ENCODE measurements at places on chromosomes 1 and 21.

- H3K36me3 ChIP-seq: no peaks in the 10 kb centered on the region
- H3K4me1 ChIP-seq: no peaks in the 10 kb centered on the region
- no peak for DNase-seq
These were observed 29.5 kb upstream of the TGFB2 start for GRCh38 chr1:218315638-218316037.

GRCh38 chr1:35499652-35500176 is 57.5 kb downstream of the KIAA0319L start:
- DNase-seq: no peak
- H3K27me3 ChIP-seq: no peaks in the 10 kb centered on the region
- no peak overlapping the region for H3K27ac ChIP-seq

GRCh38 chr1:116325922-116326321 is 47.1 kb upstream of the ATP1A1 start:
- DNase-seq: no peak
- no peak overlapping the region for H3K27ac ChIP-seq
- H3K27me3 ChIP-seq: no peaks in the 10 kb centered on the region

- H3K4me1 ChIP-seq: no peaks in the 10 kb centered on the region
- no peak overlapping the region for H3K4me3 ChIP-seq
- H3K27ac ChIP-seq: no peak overlapping the region
- no peak for DNase-seq
- no peaks in the 10 kb centered on the region for H3K27me3 ChIP-seq
These were observed 303.2 kb downstream of the RWDD3 start for GRCh38 chr1:95537176-95537575.

DNA sequence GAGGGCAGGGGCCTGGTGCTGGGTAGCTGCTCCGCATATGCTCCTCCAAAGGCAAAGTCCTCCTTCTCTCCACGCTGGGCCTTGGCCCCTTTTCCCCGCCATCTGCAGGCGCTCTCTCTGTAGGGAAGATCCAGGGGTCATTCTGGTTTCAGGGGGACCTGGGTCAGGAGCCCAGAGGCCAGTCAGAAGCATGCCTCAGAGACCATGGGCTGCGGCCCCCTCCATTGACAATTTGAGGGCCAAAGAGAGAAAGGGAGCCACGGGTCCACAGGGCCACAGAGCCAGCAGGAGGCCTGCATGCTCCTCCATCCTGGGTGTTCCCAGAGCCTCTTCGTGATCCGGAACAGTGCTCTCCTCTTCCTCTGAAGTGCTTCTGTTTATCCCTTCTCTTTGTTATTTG is 2.1 kb upstream of the CLDN19 start:
- H3K27me3 ChIP-seq: no peaks in the 10 kb centered on the region
- no peak overlapping the region for H3K4me3 ChIP-seq
- H3K27ac ChIP-seq: no peak overlapping the region
- H3K4me1 ChIP-seq: no peaks in the 10 kb centered on the region

DNA sequence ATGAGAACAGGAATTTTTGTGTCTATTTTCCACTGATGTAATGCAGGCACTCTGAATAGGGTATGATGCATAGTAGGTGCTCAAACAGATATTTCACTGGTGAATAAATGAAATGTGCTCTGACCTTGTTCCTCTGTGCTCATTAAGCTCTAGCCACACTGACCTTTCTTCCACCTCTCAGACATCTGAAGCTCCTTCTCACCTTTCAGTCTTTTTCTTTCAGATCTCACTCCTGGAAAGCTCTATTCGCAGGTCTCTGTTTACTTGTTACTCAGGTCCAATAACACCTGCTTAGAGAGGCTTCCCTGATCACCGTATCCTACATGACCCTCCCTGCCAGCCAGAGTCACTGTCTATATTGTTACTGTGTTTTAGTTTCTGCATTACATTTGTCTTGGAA is 59.2 kb upstream of the IVNS1ABP start:
- H3K4me1 ChIP-seq: no peaks in the 10 kb centered on the region
- DNase-seq: no peak
- no peak overlapping the region for H3K27ac ChIP-seq
- no peak overlapping the region for H3K4me3 ChIP-seq
- H3K27me3 ChIP-seq: no peaks in the 10 kb centered on the region
- no peaks in the 10 kb centered on the region for H3K36me3 ChIP-seq

All from ascending aorta (tissue), 2 donors.